ENCODE measurements at places on chromosomes 4 and X.

DNA sequence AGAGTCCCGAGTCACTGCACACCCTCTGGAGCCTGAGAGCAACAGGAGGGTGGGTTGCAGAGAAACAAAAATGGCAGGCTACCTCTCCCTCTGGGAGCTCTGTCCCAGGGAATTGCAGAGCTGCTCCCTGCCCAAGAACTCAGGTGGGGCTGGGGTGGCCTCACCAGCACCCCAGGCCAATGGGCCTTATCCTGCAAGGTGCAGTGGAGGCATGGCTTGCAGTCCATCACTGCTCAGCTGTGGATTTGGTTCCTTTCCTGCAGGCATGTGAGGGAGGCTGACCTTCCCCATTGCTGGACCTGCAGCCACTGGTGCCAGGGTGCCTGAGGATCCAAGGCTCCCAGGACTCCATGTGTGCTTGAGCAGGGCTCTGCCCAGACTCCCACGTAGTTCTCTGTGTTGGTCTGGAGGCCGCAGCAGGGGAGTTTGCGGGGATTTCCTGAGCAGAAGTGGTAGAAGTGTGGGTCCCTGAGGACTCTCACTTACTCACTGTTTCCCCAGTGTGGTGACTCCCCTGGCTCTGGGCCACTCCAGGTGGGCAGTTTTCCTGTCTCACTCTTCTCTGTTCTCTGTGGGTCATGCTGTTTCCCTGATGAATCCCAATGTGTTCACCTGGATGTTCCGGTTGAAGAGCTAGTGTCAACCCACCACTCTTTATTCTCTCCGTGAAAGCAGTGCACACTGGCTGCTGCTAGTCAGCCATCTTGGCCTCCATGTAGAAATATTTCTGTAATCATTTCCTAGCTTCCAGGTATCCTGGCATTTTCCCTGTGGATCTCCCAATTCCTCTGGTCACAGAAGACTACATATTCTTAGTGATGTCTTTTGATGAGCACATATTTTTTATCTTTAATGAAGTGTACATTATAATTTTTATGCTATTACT is 82.3 kb downstream of the ARHGAP24 start:
- DNase-seq, result peak; percentile 45

DNA sequence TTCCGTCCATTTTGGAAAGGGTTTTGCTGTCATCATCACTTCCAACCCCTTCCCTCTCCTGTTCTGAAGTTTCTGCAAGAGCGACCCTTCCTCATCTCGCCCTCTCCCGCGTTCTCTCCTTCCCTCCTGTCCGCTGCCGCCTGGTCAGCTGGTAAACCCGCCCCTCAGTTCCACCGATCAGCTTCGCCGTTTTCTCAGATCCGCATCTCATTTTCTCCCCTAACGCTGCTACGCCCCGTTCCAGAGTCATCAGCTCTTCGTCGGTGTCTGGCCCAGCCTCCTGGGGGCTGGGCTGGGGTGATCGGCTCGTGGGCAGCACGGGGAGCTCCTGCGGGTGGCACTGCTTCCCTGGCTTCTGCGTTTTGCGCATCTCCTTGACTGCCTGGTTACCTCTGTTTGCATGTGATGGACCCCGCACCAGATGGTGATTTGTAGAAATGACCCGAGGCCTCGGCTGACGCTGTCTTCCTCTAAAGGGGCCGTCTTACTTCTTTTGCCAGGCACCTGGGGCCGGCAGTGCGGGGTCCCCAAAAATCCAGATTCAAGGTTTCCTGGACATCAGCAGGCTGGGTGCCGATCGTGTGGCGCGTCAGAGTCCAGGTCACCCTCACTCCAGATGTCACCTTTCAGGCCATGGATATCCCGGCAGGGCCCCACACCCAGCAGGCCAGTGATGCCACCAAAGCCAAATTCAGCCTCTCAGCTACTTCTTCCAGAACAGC is 13.4 kb downstream of the CTBP1 start:
- no peak for DNase-seq

GRCh38 chr4:152935143-152935542 is 980 bp upstream of the FHDC1 start:
- peak; percentile 10 for DNase-seq

DNA sequence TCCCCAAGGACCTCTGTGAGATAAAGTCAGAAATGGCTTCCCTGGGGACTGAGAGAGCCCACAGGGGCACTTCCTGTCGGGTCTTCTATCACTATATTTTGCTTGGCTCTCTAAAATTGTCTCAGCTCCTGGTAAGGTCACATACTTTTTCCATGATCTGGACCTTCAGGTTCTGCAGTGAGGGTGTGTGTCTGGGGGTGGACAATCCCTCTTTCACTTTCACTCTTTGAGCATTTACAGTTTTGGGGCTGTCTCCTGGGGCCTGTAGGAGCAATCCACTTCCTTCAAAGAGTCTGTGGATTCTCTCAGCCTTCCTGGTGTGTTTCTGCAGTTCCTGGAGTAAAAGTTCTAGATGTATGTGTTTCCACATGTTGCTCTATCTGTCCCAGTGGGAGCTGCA is 335.7 kb downstream of the FSTL5 start:
- DNase-seq, result no peak

GRCh38 chrX:51395480-51395809 is 62.8 kb downstream of the NUDT10 start:
- no peak for DNase-seq
